ENCODE measurements at places on chromosomes 12 and 14.

DNA sequence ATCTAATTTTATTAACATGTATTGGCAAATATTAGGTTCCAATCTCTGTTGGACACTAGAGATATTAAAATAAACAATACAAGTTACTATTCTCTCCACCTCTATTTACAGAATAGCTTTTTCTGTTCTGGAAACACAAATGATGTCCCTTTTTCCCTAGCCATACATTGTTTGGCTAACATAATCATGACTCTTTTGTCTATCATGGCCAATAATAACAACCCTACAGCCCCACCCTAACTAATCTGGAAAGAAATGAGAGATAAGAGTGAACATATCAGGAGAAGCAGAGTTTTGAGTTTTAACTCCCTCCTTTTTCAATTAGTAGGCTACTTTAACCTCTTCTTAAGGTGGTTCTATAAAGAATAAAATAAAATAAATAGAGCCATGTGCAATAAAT lies 40.2 kb downstream of the RASSF9 start:
- no peak for DNase-seq

- no peak for DNase-seq
Measured at GRCh38 chr12:53044052-53044581, 5.7 kb upstream of the TNS2 start.

GRCh38 chr12:85580562-85581168 lies 255.5 kb downstream of the RASSF9 start:
- no peak for DNase-seq

- DNase-seq: no peak
Measured at GRCh38 chr14:98900236-98900635, 371.8 kb downstream of the BCL11B start.

DNA sequence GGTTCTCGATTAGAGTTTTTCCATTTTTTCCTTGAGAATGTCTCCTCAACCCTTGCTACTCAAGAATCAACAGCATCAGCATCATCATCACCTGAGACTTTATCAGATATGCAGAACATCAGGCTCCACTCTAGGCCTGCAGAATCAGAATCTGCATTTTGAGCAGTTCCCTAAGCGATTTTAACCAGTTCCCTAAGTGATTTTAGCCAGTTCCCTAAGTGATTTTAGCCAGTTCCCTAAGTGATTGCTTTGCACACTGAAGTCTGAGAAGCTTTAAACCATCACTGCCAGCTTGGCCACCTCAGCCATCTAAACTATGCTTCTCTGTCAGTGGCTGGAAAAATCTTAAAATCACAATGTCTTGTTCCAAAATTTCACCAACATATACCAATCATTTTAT lies 29.4 kb upstream of the SLC38A1 start:
- no peak for DNase-seq

DNA sequence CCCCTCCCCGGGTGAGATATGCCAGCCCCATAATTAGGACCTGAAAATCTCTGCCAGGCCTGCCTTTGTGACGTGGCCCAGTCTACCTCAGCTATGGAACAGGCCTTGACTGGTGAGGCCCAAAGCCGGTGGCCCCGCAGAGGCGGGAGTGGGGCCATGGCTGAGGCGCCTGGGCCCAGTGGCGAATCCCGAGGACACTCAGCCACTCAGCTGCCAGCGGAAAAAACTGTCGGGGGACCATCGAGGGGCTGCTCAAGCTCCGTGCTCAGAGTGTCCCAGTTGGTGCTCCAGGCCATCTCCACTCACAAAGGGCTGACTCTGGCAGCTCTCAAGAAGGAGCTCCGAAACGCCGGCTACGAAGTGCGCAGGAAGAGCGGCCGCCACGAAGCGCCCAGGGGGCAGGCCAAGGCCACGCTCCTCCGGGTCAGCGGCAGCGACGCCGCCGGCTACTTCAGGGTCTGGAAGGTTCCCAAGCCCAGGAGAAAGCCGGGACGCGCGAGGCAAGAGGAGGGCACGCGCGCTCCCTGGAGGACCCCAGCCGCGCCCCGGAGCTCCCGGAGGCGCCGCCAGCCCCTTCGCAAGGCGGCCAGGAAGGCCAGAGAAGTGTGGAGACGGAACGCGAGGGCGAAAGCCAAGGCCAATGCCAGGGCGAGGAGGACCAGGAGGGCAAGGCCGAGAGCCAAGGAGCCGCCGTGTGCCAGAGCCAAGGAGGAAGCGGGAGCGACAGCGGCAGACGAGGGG lies 21.4 kb downstream of the ZNF641 start:
- no peak for DNase-seq
